ENCODE measurements at places on chromosomes 1 and 21.

DNA sequence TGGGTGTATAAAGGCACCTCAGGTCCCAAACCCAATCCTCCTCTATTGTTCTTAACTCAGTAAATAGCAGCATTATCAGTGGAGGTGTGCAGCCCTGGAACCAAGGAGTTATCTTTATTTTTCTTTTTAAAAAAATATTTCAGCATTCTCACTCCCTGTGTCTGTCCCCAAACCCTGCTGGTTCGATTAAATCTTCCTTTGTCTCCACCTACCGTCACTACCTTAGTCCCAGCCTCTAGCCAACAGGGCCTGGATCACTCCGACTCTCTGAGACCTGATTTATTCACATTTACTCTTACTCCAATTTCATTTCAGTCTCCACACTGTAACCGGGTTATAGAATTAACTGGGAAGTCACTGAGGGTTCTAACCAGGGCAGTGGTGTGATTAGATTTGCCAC lies 39.1 kb upstream of the FAM89A start:
- no peak for DNase-seq

GRCh38 chr1:223500560-223501425 lies 107.6 kb downstream of the CCDC185 start:
- no peak for DNase-seq

- no peak for DNase-seq
Observed at GRCh38 chr1:22331618-22332423, 119.8 kb upstream of the ZBTB40 start.

GRCh38 chr1:211566431-211567025 lies 12.4 kb downstream of the SLC30A1 start:
- no peak for DNase-seq

DNA sequence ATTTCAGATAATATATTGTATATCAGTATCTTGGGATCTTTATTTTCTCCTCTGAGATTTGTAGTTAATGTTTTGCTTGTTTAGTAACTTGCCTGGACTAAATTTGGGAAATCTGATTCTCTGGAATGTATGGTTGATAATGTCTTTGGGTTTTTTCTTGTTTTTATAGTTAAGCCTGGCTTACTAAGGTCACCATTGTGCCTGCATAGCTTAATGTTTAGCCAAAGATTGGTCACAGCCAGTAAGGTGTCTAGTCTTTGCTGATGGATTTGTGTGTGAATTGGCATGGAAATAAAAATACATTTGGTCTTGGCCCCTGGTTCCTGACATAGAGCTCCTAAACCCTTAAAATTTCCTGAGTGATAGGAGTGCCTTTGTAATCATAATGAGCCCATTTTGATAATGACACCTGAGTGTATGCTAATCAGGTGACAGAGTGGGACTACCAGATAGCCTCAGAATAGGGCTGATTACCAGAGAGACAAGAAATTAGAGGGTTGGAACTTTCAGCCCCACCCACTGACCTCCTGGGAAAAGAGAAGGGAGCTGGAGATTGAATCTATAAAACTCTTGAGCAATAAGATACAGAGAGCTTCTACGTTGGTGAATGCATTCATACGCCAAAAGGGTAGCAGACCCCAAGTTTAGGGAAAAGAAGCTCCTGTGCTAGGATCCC lies 47.9 kb upstream of the NUF2 start:
- DNase-seq, result no peak

DNA sequence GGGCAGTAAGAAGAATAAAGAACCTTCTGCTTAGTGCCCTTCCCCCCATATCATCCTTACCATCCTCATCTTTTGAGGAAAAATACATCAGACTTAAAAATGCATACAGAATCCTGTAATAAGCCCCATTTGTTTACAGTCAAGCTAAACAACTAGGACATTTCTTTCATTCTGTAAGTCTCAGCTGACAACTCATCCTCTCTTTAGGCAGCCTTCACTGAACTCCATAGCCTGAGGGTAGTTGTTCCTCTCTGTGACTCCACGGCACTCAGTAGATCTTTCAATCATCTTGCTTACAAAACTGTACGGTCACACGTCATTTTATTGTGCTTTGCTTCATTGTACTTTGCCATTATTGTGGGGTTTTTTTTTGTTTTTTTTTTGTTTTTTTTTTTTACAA lies 82.5 kb downstream of the NRIP1 start:
- DNase-seq, result no peak

- DNase-seq, result no peak
Observed at GRCh38 chr1:14777516-14778506, 179.3 kb downstream of the KAZN start.

DNA sequence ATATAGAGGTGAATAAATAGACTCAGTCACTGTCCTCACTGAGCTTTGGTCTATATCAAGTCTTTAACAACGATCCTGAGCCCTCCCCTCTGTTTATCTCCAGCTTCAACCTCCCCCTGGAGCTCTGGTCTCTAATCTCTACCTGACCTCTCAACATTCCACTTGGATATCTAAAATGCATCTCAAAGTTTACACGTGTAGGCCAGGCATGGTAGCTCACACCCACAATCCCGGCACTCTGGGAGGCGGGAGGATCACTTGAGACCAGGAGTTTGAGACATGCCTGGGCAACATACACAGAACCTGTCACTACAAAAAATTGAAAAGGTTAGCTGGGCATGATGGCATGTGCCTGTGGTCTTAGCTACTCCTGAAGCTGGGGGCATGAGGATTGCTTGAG lies 53.4 kb downstream of the GADD45A start:
- no peak for DNase-seq

DNA sequence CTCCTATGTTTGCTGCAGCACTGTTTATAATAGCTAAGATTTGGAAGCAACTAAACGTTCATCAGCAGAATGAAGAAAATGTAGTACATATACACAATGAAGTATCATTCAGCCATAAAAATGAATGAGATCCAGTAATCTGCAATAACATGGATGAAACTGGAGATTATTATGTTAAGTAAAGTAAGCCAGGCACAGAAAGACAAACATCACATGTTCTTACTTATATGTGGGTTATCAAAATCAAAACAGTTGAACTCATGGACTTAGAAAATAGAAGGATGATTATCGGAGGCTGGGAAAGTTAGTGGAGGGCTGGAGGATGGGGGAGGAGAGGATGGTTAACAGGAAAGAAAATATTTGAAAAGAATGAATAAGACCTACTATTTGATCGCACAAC lies 1017.6 kb downstream of the KCNT2 start:
- DNase-seq, result no peak

GRCh38 chr1:113146242-113147072 lies 73.5 kb downstream of the LRIG2 start:
- DNase-seq, result peak; percentile 8

DNA sequence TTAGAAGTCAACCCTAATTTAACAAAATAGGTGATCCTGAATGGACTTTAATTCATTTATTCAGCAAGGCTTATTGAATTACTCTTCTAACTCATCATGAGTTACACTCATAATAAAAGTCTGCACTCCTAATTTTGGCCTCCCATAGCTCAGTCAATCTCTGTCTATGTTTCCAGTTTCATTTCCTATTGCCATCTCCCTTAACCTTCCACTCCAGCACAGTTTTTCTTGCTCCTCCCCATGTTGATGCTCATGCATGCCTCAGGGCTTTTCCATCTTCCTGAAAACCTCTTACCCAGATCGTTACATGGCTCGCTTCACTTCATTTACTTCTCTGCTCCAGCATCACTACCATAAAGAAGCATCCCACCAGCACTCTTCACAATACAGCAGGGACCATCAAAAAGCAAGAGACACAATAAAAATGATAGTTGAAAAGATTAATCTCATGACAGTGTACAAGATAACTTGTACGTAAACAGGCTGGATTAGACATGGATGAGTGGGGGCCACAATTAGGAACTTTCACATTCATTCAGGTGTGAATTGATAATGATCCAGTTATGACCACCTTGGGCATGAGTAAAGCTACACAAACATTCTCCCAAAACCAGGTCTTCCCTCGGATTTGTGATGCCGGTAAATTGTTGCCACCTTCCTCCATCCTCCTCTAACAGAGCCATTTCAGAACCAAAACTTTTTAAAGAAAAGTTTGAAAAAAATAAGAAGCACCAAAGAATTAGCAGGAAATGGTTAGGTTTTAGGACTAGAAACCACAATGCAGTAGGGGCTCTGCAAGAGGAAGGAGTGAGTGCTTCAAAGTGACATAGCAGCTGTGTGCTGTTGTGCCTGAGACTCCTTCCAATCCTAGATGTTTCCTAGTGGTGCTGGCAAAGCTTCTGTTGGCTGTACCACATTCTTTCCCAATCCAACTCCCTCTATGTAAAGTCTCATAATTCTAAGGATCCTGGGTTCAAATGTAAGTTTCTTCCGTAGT lies 89.8 kb downstream of the OLFML2B start:
- no peak for DNase-seq

DNA sequence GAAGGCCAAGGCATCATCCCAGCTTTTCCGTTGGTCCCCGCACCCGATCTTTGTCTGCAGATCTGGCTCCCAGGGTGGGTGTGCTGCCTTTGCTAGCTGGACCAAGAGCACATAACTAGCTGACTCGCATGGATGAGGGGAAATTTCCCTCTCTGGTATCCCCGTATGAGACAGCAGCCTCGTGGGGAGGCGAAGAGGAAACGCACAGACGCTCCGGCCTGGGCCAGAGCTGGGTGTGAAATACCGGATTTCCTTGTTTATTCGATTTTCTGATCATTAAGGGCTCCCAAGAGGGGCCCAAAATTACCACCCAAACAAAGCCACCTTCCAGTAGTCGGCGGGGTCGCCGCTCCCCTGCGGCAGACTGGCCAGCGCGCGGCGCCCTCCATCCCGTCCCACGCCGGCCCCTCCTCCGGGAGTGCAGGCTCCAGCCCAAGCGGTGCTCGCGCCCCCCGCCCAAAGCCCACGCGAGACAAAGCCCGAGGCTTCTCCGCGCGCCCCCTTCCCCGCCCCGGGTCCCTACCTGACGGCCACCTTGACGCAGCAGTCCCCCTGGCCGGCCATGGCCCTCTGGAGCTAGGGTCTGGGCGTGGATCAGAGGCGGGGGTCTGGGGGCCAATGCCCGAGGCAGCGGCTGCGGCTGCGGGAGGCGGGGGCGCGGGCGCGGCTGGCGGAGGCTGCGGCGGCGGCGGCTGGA lies 546 bp downstream of the KIF21B start:
- DNase-seq, result peak; percentile 37

- no peak for DNase-seq
Observed at GRCh38 chr1:84143796-84144565, at the start of gene PRKACB. PRKACB (plus strand) TSS chr1:84144271; CDS start chr1:84144362, 91 bp downstream.

DNA sequence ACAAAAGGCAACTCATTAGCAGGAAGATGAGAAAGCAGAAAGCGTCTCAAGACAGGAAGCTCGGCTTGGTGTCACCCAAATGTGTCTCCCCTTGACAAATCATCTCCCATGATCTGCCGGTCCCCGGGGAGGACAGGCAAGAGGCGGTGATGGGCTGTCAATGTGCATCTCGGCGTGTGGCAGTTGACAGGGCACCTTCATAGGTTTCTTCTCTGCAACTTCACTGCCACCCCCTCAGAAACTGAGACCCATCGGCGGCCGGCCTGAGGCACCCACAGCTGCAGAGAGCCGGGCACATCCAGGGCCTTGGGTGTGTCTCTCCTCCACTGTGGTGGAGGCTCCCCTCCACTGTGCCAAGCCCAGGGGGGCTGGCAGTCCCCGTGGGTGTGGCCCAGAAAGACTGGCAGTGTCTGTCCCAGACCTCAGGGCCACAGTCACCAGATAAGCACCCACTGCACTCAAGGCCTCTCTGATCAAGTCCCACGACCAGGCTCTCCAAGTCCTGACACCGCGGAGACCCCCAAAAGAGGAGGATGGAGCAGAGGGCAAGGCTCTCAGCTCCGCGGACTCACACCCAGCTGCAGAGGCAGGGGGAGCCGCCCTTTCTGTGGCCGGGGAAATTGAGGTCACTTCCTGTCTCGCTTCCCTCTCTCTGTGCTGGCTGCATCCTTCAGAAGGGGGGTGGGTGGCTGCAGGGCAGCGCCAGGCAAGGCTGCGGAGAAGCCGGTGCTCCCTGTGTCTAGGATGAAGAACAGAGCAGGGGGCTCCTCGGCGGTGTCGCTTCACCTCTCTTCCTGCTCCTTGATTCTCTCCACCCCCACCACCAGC lies 39.6 kb upstream of the LBR start:
- peak; percentile 82 for DNase-seq

GRCh38 chr1:200628223-200628881 lies 7.8 kb upstream of the KIF14 start:
- no peak for DNase-seq

GRCh38 chr1:2388004-2388913 lies 3.1 kb downstream of the MORN1 start:
- DNase-seq, result no peak

DNA sequence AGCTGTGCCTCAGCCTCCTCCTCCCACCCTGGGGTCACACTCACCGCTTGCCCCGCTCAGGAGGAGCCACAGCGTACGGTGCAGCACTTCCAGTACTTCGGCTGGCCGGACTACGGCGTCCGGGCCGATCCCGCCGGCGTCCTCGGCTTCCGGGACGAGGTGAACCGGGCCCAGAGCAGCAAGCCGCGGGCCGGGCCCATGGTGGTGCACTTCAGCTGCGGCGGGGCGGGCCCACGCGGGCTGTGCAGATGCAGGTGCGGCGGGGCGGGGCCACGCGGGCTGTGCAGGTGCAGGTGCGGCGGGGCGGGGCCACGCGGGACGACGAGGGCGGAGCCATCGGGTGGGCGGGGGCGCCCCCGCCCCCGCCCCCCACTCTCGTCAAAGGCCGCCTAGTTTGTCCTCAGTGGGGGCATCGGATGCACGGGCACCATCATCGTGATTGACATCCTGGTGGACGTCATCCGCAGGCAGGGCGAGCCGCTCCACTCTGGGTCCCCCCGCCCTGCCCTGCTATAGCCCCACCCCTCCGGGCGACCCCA lies 5.5 kb downstream of the RNF223 start:
- DNase-seq, result peak; percentile 38

DNA sequence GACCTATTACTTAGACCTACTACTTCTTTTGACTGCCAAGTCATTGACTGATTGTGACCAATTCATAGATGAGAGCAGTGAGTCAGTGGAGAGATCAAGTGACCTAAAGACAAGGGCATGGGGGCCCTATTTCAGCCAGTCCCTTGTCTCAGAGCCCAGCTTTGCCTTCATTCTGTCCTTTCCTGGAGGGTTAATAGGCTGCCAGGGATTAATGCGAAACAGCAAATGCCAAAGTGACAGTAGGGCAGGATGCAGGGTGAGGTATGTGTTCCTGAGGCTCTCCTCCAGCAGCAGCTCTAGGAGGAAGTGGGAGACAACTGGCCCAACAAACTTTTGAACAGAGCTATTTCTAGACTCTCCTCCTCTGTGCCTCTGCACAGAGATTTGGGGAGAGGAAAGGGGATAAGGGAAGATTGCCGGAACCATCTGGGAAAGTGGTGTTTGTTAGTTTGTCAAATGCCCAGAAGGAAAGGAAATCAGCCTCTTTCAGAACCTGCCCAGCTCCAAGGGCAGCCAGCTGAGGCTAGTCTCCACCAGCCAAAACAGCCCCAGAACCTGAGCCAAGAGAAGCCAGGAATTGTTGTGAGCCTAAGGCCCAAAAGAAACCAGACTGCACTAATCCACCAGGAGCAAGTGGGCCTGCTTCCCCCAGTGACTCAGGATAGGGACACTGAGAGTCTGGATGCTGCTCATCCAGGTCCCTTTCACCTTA lies 4.9 kb upstream of the S100A3 start:
- no peak for DNase-seq

DNA sequence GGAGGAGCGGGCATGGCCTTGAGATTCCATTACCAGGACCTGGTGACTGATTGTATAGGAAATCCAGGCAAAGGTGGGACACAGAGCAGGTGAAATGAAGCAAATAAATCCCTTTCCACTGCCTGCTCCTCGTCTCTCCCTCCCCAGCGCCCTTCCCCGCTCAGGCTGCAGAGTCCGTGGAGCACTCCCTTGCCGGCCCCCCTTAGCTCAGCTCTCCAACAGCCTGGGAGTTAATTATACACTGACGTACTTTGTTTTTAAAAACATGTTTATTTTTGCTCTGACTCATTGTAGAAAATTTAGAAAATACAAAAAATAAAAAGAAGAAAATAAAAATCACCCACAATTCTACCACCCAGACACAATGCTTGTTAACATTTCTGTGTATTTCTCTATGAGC lies 61.7 kb downstream of the LGR6 start:
- no peak for DNase-seq

All from activated effector memory CD4-positive, alpha-beta T cell treated with Interleukin-2 at 50 U/mL for 16 hours (primary cell).